ENCODE measurements at places on chromosomes 1 and 21.

DNA sequence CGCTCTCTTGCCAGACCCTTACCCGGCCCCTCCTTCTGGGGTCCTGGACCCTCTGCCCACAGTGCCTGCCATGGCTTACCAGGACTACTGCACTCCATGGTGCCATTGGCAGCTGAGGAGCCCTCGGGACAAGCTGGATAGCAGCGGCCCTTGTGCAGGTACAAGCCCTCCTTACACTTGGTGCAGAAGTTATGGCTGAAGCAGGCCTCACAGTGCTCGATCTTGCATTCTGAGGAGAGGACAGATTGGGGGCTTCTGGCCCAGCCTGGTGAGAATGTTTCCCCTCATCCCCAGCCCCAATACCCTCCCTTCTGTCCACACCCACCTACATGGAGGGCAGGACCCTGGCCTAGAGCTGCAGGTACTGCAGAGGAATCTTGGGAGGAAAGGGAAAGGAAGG is 18.4 kb upstream of the GNL2 start:
- DNase-seq = no peak

DNA sequence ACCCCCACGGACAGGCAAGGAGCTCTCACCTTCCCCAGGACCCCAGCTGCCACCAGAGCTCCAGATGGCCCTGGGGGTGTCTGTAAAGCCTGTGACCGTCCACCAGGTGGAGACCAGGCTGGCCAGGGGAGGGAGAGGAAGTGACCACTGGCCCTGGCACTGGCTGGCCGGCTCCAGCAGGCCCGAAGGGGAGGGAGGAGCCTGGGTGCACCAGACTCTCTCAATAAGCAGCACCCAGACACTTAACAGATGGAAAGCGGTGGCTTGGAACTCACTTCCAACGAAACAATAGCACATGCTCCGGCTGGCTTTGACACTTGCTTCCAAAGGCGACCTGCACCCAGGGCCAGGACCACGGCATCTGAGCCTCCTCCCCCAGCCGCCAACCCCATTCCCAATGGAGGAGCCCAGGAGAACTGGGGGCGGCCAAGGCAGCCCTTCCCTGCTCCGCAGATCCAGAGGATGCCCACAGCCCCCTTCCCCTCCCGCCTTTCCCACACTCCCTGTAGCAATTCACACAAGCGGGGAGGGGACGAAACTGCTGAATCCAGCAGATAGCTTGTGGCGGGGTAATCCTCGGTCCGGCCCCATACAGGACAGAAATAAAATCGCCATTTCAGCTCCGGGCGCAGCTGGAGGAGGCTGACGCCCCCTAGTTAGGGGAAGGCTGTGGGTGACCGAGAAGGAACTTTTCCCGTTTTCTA is 742 bp upstream of the PDE9A start:
- DNase-seq = no peak

DNA sequence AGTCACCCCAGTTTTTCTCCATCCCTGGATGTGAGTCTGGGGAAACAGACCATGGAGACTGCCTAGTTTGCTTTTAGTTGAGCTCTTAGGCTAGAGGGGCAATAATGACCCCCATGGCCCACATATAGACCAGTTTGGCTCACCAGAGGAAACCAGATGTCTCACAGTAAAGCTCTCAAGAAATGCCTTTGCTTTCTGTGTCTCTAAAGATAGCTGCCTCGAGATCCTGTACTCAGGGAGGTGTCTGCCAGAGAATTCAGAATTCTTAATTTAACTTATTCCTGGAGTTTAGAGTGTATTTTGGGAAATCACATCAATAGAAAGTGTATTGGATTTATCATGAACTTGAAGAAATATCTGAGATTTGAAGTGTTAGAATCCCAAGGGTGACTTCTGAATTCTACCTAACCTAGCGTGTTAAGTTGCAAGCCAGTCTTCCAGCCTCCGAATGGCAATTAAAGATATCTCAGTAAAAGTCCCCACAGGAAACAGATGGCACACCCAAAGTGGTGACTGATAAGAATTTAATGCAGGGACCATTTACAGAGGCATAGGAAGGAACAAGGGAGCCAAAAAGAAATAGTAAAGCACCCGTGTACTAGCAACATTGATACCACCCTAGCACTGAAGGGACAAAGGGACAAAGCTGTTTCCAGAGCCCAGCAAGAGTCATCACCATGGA is 37.1 kb downstream of the STYXL2 start:
- DNase-seq = no peak

DNA sequence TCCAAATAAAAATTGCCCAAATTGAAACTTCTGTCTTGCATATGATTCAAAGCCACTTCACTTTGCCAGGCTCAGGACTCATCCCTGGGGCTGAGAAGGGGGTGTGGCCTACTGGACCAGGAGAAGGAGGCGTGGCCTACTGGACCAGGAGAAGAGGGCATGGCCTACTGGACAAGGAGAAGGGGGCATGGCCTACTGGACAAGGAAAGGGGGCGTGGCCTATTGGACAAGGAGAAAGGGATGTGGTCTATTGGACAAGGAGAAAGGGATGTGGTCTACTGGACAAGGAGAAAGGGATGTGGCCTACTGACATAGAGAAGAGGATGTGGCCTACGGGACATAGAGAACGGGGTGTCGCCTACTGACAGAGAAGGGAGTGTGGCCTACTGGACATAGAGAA is 405.3 kb downstream of the RRAGC start:
- DNase-seq = no peak

DNA sequence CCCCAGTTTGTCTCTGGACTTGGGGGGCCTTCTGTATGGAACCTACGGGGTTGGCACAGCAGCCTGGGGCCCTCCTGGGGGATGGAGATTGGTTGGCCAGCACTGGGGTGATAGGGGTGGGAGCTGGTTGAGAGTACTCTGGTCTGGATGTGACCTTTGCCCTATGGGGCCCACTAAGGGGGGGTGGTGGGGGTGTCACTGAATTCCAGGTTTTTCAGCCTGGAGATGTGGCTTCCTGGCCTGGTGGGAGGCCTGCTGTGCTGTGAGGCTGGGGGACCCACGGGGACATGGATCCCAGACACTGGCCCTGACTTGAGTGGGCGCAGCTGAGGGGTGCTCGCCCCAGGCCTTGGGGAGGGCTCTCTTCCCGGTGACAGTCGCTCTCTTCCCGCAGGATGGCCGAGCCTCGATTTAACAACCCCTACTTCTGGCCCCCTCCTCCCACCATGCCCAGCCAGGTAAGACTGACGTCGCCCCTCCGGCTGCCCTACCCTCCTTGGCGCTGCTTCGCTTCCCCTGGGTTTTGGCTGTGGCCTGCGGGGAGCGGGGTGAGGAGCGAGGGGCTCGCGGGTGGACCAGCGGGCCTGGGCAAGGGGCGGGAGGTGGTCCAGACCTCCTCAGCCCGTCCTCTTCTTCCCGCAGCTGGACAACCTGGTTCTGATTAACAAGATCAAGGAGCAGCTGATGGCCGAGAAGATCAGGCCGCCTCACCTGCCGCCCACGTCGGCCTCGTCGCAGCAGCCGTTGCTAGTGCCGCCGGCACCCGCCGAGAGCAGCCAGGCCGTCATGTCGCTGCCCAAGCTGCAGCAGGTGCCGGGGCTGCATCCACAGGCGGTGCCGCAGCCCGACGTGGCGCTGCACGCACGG is 19.6 kb downstream of the ZNF362 start:
- no peak for DNase-seq

- no peak for DNase-seq
Observed at GRCh38 chr1:243294723-243295121, 38.9 kb downstream of the SDCCAG8 start.

GRCh38 chr1:29823561-29823960 is 587.2 kb downstream of the PTPRU start:
- no peak for DNase-seq

- DNase-seq = no peak
Observed at GRCh38 chr1:177198243-177198642, 27.5 kb downstream of the BRINP2 start.

Measured in amygdala (tissue), 56 donors.